Common myeloid progenitor, CD34-positive (primary cell): ENCODE measurements at places on chromosomes 1 and 21.
A peak's percentile ranks its signal among the peaks of the same experiment; 100 is the strongest.

- peak; percentile 23 for DNase-seq
These were observed 27.8 kb downstream of the ILDR2 start for GRCh38 chr1:166947398-166948043.

DNA sequence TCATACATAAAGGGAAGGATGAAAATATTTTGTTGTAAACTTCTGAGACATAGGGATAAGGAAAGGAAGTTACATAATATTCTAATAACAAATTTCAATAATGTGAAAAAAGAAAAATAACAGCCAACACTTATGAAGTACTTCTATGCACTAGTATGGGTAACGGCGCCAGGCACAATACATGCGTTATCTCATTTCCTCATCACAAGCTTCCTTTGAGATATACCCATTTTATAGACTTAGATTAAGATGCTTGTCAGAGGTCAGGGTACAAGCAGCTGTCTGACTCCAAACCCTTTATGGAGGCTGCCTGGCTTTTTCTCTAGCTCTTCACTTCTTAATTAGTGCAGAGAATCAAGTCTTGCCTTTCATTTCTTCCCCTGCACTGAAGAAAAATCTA lies 41.3 kb downstream of the TCP10L start:
- no peak for DNase-seq

GRCh38 chr1:156052862-156053767 lies 483 bp downstream of the UBQLN4 start:
- peak; percentile 89 for DNase-seq

DNA sequence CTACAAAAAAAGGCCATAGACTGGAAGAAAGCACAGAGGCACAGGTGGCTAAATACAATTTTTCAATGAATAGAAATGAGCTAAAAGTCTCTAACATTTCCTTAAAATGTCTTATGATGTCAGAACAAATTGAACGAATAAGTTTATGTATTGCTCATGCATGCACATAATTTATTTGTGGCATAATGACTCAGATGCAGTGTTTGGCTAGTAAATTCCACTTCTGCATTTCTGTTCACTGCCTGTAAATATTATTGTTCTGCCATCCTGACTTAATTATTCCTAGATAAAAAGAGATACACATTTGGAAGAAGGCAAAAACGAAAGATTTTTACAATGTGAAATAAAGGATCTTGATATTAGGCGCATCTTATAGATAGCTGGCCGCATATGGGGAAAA lies 26.6 kb upstream of the EXO1 start:
- DNase-seq, result no peak

GRCh38 chr1:7898962-7899361 lies 41.7 kb downstream of the TNFRSF9 start:
- DNase-seq, result no peak

DNA sequence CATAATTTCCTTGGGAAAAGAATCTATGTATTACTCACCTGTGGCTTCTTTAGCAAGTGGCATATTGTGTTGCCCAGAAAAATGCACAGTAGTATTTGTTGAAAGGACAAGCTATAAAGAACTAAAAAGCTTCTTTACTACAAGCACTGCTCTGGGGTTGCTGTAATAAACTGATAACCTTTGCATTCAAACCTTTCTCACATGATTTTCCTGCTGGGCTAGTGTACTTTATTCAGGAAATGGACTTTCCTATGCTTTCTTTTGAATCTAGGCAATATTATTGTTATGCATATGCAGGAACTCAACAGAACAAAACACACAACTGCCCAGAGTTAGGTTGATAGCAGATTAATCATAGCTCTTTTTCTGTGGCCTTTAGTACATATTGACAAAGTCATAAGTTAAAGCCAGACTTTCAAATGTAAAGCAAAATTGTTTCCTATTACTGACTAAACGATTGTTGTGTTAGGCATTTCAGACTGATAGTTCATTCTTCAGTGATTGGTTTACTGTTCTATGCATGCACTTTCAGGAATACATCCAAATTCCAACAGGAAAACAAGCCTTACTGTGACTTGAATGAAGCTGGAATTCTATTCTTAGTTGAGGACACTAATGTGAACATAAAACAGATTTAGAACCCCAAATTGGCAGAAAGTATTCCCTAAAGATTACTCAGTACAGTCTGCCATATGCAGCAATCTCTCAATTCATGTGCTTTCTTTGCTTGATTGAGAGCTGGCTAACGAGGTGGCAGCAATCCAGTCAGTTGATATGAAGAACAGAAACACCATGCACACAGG lies 564.3 kb upstream of the NEGR1 start:
- DNase-seq, result no peak

DNA sequence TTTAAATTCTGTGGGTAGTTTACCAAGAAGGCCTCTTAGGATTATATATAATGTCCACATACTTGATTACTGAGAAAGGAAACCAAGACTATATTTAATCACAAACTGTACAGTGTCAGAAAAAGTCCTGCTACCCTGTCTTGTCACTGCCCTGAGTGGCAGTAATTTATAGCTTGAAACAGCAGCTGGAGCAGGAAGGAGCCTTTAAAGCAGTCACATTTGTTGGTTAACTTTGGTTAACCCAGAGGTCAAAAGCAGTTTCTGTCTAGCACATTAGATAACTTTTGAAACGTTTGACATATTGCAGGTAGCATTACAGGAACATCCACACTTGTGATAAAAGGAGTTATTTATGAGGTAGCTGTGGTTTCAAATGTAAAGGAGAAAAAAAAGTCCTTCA lies 161.7 kb downstream of the ROR1 start:
- peak; percentile 53 for DNase-seq

GRCh38 chr1:165342587-165342986 lies 13.9 kb downstream of the LMX1A start:
- DNase-seq, result no peak

GRCh38 chr1:224407571-224408293 lies 26.9 kb downstream of the WDR26 start:
- DNase-seq, result no peak

DNA sequence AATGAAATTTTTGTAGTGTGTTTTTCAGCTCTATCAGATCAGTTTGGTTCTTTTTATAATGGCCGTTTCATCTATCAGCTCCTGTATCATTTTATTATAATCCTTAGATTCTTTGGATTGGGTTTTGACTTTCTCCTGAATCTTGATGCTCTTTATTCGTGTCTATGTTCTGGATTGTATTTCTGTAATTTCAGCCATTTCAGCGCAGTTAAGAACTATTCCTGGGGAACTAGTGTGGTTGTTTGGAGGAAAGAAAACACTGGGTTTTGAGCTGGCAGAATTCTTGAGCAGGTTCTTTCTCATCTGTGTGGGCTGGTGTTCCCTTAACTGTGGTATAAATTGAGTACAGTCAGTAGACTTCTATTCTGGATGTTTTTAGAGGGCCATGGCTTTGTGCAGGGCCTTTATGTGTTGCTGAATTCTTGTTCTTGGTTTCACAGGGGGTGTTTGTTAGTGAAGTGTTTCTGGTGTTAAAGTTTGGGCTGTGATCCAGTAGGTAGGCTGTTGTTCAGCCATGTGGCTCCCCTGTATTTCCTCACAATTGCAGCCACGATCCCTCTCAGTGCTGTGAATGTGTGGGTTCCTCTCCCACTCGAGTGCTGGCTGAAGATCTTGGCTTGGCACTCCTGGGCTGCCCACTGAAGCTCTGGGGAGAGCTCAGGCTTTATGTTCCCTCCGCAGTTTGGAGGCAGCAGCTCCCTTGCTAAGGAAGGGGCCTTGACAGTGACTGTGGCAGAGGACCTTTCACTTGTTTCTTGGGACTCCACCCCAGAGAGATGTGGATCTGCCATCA lies 56.0 kb upstream of the CCDC190 start:
- DNase-seq, result no peak

GRCh38 chr1:14136881-14137280 lies 436.9 kb downstream of the PRDM2 start:
- no peak for DNase-seq

DNA sequence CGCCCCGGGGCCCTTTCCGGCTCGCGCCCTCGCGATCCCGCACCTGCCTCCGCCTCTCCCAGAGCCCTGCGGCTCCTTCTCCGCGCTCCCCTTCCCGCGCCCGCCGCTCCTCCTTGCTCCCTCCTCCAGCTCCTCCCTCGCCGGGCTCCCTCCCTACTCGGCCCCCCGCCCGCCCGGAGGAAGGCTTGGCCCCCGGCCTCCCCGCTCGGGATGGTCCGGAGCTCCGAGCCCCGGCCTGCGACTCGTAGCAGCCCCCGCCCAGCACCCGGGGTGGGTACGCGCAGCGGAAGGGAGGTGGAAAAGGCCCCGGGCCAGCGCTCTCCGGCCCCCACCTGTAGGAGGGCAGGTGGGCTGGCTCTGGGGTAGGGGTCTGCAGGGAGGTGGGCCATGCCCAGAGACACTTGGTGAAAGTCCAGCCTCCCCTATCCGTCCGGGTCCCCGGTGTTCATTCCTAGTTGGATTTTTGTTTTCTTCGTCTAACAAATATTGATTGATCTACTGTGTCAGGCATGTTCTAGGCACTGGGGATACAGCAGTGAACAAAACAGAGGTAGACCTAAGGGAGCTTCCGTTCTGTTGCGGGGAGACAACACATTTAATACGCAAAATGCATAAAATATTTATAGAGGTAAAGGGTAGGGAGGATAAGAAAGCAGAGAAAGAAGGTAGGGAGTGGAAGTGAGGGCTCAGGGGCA lies at the start of gene HTR1D:
HTR1D (minus strand) TSS at position 82 of the 695 bp plus-strand sequence. CDS start 23,283 bp downstream, outside the sequence.
- no peak for DNase-seq

GRCh38 chr21:45979141-45979631 lies 2.4 kb upstream of the COL6A1 start:
- no peak for DNase-seq

DNA sequence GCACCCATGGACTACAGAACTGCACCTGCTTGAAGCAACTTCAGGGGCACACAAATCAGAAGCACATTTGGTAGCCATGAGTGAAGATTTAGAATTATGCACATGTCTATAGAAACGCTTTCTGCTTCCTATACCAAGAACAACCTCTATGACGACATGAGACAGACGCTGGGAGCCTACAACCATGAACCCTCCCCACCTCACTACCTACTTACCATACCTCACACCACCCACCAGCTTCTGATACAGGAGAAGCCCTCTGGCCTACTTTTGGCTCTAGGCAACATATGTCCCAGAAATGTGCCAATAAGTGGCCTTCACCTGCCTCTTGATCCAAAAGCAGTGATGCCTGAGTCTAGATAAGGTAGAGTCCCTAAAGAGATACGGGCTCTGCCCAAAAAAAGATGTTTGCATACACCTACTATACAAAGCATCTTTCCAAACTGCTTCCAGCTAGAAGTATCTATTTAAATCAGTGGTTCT lies 58.5 kb downstream of the SLC45A1 start:
- DNase-seq, result no peak

GRCh38 chr1:151541752-151542151 lies 1.6 kb downstream of the TUFT1 start:
- no peak for DNase-seq

DNA sequence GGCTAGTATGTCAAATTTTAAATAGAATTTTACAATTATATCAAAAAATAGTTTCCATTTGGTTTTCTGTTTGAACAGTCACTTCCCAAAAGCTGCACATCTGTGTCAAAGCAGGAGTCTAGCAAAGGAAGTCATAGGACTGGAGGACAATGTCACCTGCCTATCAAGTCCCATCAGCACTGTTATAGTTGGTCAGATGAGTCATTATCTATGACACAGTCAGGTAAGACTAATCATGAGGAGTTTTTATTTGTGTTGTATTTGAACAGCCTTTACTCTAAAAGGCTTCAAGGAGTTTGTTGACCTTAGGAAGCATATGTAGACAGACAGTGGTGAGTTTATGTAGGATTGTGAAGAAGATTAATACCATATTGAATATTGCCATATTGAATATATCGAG lies 74.2 kb upstream of the QSOX1 start:
- no peak for DNase-seq

DNA sequence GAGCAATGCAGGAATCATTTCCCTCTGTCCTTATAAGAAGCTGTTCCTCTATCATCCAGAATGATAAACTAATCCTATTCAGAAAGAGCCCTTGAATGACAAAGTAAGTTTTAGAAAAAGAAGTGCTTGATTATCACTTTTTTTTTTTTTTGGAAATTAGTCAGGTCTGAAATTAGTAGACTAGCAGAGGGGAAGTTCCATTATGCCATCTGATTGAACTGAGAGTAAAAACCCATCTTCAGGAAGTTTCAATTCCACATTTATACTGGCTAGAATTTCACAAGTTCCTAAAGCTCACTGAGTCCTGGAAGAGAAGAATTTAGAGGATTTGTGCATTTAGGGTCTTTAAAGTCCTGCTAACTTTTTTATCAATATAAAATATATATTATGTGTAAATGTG lies 128.8 kb upstream of the COA6 start:
- DNase-seq, result no peak

- DNase-seq, result no peak
These were observed 72.6 kb upstream of the IPO9 start for GRCh38 chr1:201756406-201756805.

- DNase-seq, result no peak
These were observed 681.2 kb downstream of the PLPP3 start for GRCh38 chr1:55898181-55898580.

DNA sequence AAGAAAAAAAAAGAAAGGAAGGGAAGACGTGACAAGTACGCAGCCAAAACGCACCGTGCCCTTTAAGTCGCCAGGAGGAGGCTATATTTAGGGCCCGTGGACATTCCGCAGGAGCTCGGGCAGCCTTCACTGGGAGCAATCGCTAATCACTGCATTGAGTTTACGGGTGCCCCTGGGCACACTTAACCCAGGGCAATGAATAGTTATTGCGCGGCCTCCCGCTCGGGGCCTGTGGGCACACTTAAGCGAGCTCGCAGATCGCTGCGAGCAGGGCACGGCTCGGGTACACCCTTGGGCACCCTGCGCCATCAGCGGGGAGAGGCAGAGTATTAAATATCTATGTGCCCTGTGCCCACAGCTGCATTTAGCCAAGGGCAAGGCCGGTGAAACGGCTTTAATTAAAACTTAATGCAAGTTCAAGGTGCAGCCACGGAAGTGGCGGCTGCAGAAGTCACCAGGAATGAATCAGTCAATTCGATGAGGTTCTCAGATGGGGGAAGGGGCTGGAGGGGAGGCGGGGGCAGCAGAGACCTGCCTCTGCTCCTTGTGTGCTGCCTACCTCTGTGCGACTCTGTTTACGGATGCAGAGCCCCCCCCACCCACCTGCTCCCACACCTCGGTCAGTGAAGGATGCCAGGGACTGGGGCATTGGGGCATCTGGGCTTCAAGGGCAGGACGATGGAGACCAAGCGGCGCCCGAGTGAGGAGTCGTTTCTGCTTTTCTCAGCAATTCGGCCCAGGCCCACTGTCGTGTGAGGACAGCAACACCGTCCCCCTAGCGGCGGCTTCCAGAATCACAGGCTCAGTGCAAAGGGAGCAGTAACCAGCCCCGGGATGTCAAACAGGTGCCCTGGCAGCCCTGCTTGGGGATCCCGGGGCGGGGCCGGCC lies 51.8 kb upstream of the TARDBP start:
- peak; percentile 89 for DNase-seq

GRCh38 chr1:165216254-165216653 lies 140.3 kb downstream of the LMX1A start:
- DNase-seq, result no peak

GRCh38 chr1:160454371-160455152 lies 54.2 kb downstream of the VANGL2 start:
- no peak for DNase-seq
